DMS153 (cell line): ENCODE measurements at places on chromosomes 1 and 21.

DNA sequence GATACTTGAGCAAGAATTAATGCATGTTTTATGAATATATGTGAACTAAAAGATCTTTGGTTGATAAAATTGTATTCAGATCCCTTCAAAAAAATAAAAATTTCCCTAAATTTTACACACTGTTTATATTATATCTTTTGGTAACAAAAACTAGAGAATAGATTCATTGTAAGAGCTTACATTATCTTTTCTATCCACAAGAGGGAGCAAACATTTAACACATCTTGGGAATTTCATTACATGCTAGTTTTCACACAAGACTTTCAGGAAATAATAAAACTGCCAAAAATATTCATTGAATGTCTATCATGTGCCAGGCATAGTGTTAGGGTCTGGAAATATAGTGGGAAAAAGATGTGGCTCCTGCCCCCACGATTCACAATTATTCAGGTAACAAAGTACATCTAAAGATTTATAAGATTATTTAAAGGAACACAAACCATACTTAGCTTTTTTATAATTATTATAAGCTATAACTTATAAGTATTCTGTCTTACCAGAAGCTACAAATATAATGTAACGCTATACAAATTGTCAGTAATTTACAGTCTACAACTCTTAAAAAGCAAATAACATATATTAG is 30.6 kb downstream of the FAF1 start:
- DNase-seq = no peak

- DNase-seq = no peak
Measured at GRCh38 chr1:180609643-180610555, 21.9 kb upstream of the XPR1 start.

DNA sequence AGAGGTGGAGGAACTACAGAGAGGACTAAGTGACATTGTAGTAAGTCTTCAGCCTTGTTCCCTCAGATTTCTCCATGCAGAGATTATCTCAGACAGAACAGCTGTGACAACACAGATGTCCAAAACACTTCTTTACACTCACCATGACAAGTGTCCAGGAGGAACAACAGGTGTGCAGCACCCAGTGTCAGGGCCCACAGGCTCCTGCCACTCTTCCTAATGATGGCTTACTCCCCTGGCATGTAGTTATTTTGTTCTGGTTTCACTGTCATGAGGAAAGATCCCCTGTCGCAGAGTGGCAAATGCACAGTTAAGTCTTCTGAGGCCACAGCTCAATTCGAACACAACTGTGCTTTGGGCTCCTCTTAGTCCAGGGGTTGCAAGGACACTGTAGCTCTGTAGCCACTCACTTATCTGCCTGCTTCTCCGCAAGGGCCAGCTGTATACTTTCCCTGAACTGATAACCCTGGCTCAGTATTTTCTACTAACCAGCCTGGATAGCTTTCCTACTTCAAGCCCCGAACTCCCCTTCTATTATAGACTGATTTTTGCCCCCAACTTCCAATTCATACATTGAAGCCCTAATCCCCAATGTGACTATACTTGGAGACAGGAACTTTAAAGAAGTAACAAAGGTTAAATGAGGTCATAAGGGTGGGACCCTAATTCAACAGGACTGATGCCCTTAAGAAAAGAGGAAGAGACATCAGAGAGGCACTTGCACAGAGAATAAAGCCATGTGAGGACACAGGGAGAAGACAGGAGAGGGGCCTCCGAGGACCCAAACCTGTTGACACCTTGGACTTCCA is 11.1 kb downstream of the PDZK1 start:
- DNase-seq = no peak

DNA sequence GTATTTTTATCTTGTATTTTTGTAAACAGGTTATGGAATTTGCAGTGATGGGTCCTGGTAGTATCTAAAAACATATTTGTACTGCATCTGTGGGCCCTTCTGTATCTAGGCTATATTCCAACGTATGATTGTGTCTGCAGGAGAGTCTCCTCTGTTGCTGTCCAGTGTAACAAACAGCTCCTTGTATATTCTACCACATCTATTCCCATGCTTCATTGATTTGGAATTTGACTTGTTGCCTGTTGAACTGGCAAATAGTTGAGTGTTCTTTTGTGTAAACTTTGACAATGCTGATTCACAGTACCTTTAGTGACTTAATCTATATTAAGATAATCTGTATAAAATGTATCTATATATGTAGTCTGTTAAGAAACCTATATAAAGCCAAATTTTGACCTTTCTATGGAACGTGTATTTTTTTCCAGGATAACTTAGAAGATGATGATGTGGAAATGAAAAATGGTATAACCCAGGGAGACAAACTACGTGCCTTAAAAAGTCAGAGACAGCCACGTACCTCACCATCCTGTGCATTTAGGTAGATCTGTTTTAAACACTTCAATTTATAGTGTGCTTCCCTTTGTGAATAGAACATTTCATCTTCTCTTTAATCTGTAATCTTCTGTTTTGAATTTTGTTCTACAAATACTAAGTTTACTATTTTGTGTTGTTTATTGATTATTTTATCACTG is 43.4 kb upstream of the GPR88 start:
- DNase-seq = no peak

DNA sequence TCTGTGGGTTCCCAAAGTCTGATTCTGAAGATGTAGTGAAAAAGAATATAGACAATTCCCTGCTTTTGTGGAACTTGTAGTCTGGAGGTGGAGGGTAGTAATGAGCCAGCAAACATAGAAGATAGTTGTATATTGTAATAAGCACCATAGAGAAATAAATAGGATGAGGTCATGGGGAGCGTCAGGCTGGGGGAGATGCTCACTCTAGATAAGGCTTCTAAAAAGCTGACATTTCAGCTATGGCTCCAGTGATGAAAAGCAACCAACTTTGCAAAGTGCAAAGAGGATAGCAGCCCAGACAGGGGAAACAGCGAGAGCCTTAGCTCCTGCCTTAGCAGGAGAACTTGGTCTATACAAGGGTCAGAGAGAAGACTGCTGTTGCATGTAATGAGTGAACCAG is 98.0 kb upstream of the RALGPS2 start:
- DNase-seq = no peak

- no peak for DNase-seq
Measured at GRCh38 chr21:14762734-14763694, 216.9 kb upstream of the SAMSN1 start.

DNA sequence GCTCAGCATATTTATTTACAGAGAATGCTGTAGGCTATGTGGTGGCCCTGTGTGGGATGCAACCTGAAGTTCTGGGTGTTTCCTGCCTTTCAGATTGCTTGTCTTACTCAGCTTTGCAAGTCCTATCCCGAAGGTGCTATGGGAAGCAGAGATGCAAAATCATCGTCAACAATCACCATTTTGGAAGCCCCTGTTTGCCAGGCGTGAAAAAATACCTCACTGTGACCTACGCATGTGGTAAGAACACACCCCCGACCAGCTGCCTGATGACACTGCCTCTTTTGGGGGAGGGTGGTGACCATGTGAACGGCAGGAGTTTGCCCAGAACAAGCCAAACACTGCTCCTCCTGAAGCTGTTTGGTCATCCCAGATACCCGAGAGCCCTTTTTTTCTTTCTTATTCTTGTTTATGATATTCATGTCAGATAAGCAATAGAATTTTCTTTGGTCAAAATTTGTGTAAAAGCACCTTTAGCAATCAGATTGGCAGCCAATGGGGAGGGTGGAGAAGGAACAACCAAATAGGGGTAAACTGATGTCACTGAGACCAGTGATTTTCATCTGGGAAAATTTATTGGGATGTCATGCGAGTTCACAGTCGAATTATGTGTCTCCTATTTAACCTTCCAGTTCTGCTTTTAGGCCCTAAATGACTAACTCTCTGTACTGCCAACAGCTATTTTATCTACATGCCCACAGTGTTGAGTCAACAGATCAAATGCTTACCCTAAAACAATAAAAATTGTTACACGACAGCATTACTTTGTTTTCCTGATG is 82.6 kb downstream of the EVA1C start:
- DNase-seq = no peak

DNA sequence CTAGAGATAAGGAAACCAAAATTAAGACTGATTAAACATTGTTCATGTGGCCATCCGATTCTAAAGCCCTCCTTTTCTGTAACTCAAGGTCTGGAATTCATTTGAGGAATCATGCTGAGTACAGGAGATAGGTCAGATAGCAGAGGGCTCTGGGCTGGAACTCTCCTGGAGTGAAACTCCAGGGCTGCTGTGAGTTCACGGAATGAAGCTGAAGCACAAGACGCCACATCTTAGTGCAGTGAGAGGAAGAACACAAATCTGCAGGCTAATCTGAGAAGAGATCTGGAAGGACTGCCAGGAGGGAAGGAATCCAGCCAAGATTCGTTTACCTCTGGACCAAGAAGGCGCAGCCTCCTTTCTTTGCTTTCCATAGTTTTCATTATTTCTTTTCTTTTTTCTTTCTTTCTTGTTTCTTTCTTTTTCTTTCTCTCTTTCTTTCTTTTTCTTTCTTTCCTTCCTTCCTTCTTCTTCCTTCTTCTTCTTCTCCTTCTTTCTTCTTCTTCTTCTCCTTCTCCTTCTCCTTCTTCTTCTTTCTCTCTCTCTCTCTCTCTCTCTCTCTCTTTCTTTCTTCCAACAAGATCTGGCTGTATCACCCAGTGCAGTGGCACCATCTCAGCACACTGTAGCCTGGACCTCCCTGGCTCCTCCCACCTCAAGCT is 74.8 kb upstream of the ATP1B1 start:
- no peak for DNase-seq
